Aorta (tissue), 5 donors: ENCODE measurements at places on chromosomes 11 and 22. TPM values are rescaled to one million over a fixed set of nuclear protein-coding genes. Genes with fewer than 3 reads are reported as not detected.

DNA sequence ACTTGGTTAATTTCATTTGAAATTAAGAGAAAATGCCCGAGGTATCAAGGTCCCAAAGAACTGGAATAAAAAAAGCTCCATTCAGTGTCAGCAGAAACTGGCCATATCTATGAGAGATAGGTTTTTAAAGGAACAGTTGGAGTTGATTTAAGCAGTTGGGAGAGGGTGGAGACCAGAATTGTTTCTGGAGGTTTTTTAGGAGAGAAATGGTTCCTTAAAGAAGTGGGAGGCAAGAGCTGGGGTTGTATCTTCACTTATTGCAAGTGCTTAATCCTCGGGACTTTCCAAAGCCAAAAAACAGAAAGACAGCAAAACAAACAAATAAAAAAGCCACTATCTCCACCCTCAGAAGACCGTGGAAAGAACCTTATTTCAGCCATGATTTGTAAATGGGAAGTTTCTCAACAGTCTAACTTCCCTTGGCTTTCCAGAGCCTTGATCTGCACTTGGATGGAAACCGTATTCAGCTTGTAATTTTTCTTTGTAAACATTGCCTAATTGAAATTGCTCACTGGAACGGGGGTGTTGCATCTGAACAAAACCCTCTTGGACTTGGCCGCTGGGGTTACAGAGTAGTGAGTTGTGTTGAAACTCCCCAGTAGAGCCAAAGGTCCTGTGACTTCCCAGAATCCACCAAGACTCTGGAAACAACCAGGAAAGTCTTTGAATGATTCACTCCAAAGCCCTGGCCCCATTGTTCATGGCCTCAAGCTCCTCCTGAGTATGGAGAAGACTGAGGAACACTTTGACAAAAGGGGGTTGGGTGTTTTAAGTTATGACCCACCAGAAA, 115.6 kb downstream of the SLC1A2 start:
- no peaks in the 10 kb centered on the region for H3K4me1 ChIP-seq
- no peak overlapping the region for H3K27ac ChIP-seq
- H3K4me3 ChIP-seq: no peak overlapping the region
- DNase-seq: no peak

DNA sequence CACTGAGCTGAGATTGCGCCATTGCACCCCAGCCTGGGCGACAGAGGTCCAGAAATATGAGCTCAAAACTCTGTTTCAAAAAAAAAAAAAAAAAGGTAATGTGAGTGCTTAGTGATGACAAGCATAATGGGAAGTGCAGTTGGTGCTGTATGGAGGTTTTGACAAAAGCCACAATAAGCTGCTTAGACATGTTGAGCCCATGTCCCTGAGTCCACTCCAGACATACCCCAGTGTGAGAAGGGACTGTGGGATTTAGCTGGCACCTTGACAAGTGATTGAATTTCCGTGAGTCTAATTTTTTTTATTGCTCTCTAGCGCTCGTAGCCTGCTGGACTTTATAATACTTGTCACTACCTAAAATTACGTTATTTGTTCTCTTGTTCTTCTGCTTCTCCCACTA, 15.1 kb upstream of the LGR4 start:
- no peak overlapping the region for H3K4me3 ChIP-seq
- no peak overlapping the region for H3K27ac ChIP-seq
- no peaks in the 10 kb centered on the region for H3K4me1 ChIP-seq
- H3K36me3 ChIP-seq: no peaks in the 10 kb centered on the region

DNA sequence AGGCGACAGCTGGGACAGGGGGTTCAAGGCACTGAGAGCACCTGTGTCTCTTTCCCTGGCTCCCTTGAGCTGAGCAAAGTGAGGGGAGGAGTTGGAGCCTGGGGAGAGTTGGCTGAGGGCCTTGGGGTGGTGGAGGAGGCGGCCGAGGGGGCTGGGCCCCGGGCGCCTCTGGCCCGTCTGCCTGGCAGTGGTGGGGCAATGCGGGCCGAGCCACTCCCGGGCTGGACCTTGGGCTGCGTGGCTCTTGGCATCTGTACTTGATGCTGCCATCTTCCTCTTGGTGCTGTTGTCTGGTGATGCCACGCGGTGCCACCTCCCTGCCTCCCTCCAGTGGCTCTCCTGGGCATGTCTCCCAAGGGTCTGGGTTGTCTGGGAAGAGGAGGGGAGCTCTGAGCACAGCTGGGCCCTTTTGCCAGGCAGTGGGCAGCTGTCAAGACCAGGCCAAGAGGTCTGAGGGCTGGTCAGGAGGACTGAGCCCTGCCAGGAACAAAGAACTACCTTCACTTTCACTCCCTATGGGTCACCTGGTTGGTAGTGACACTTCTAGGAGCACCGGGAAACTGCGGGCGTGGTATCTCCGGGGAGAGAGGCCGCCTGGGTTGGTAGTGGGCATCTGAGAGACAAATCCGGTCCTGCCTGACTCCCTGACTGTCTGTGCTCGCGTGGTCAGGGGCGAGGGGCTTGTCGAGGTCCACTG, 1.3 kb downstream of the GRIK4 start:
- H3K36me3 ChIP-seq: no peaks in the 10 kb centered on the region
- no peak for DNase-seq
- H3K27me3 ChIP-seq: no peaks in the 10 kb centered on the region
- H3K4me3 ChIP-seq: no peak overlapping the region

DNA sequence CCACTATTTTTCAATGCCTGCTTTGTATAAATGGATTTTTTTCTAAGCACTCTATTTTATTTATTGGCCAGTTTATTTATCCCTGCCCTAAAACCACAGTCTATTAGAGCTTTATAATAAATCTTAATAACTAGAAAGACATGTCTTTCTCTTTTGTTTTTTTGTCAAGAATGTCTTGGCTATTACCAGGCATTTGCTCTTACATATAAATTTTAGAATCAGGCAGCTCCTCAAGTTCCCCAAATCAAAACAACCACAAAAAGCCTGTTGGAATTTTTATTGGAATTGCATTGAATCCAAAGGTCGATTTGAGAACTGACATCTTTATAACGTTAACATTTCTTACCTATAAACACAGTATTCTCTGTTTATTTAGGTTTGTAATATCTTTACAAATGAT, 85.8 kb upstream of the SC5D start:
- H3K36me3 ChIP-seq: no peaks in the 10 kb centered on the region
- H3K4me3 ChIP-seq: no peak overlapping the region
- no peak for DNase-seq
- H3K27me3 ChIP-seq: no peaks in the 10 kb centered on the region

- H3K27me3 ChIP-seq: no peaks in the 10 kb centered on the region
- DNase-seq: no peak
- no peak overlapping the region for H3K27ac ChIP-seq
- no peaks in the 10 kb centered on the region for H3K36me3 ChIP-seq
Observed at GRCh38 chr22:50312371-50312770, 4.9 kb upstream of the PLXNB2 start.

DNA sequence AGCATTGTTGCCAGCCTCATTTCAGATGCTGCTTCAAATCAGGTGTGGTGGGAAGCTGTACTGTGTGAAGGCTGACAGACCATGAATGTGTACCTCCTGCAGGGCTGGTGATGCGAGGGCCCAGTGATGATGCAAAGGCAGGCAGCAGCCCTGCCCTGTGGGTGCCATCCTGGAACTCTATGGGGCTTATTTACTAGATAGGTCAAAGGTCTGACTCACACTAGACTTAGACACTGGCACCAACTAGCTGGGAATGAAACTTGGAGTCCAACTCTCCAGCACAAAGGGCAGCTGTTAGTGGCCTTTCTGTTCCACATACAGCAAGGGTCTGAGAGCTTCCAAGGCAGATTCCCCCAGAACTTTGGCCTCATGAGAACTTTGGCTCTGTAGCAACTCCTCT, 138.4 kb downstream of the TTC17 start:
- peaks cover 4% of the 10 kb centered on the region for H3K36me3 ChIP-seq
- H3K4me1 ChIP-seq: no peaks in the 10 kb centered on the region
- no peak overlapping the region for H3K27ac ChIP-seq
- H3K27me3 ChIP-seq: no peaks in the 10 kb centered on the region

- H3K4me3 ChIP-seq: no peak overlapping the region
- H3K27ac ChIP-seq: no peak overlapping the region
- no peaks in the 10 kb centered on the region for H3K36me3 ChIP-seq
- H3K27me3 ChIP-seq: no peaks in the 10 kb centered on the region
Observed at GRCh38 chr11:64130618-64131017, 35.3 kb downstream of the MACROD1 start.

Gene PATE4
- total RNA-seq: not detected

DNA sequence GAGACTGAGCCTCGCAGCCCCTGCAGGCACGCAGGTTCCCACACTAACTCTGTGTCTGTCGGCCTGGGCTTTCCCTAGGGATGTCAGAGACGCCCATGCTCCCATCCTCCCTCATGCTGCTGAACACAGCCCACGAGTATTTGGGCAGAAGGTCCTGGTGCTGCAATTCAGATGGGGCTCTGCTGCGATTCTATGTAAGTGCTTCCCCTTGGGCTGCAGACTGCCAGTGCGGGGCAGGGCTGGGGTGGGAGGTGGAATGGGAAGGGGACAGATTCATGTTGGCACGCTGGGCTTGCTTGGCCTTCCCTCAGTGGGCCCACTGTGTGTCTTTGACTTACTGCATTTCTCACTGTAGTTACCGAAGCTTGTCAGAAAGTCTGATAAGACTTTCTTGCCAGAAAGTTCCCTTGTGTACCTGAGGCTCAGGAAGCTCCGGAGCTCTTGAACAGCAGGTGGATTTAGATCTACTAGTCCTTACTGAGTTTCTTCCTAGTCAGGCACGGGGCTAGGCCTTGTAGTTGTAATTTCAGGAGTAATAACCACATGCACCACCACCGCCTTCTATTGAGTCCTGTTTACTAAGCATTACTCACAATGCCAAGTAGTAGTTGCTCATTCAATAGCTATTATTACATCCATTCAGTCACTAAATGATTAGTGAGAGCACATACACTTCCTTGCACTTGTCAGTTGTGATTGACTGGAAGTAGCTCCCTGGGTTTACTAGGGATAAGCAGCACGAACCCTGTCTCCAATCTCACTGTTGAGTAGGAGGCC, 65.2 kb downstream of the CABIN1 start:
- no peak for DNase-seq
- peaks cover 2% of the 10 kb centered on the region for H3K36me3 ChIP-seq
- H3K4me1 ChIP-seq: no peaks in the 10 kb centered on the region
- no peak overlapping the region for H3K4me3 ChIP-seq
